ENCODE measurements at places on chromosomes 11 and 22.

DNA sequence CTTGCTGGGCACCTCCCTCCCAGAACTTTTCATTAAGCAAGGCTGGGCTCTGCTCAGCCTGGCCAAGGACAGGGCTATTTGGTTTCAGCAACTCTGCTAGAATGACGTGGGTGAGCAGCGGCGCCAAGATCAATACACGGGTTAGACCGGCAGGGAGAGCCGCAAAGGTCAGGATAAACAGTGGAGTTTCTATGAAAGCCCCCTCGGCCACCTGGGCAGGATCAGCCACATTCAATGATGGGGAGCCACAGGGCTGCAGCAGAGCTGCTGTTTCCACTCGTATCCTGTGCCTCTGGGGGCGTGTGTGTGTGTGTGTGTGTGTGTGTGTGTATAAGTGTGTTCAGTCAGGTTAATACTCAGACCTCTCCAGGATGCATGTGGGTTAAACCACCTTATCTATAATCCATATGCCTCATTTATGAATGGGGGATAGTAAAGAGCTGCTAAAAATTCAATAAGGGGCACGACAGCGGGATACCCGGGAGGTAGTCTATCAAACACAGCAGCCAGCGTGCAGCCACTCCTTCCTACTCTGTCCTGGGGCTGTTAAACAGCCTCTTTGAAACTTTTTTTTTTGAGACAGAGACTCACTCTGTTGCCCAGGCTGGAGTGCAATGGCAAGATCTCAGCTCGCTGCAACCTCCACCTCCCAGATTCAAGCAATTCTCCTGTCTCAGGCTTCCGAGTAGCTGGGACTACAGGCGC lies 34.8 kb downstream of the MYH9 start:
- DNase-seq: no peak

DNA sequence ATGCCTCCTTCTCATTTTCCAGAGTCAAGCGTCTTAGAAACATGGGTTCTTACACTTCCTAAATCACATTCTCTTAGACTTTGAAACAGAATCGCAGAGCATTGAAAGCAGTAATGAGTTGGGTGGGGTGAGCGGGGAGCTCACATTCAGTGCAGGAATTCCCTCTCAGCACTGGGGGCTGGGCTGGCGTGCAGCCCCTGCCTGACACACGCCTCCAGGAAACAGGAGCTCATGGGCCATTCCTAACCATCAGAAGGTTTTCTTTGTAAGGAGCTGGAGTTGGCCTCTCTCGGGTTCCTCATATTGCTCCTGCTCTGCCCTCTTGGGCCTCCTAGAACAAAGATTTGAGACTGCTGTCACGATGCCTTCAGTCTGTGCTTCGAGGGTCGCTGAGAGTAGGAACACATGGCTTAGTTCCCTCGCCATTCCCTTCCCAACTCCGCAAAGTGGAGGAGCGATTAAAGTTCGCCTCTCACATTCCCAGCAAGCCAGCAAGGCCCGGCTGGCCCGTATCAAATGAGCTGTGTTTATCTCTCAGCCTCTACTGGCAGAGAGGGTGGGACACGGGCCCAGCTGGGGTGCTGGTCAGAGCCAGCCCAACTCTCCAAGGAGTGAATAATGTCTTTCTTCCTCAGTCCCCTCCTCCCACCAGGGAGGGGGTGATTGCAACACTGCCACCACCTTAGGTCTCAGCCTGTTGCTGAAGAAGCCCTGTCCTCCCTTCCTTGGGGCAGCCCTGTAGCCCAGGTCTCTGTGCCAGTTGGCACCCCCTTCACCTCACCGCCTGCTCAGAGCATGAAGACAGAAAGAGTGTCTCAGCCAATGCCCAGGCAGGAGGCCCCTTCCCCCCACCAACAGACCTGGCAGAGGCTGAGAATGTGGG lies 10.4 kb downstream of the CHRDL2 start:
- no peak for DNase-seq

- DNase-seq: peak; percentile 66
Measured at GRCh38 chr11:86809561-86809960, 9.2 kb downstream of the PRSS23 start.

DNA sequence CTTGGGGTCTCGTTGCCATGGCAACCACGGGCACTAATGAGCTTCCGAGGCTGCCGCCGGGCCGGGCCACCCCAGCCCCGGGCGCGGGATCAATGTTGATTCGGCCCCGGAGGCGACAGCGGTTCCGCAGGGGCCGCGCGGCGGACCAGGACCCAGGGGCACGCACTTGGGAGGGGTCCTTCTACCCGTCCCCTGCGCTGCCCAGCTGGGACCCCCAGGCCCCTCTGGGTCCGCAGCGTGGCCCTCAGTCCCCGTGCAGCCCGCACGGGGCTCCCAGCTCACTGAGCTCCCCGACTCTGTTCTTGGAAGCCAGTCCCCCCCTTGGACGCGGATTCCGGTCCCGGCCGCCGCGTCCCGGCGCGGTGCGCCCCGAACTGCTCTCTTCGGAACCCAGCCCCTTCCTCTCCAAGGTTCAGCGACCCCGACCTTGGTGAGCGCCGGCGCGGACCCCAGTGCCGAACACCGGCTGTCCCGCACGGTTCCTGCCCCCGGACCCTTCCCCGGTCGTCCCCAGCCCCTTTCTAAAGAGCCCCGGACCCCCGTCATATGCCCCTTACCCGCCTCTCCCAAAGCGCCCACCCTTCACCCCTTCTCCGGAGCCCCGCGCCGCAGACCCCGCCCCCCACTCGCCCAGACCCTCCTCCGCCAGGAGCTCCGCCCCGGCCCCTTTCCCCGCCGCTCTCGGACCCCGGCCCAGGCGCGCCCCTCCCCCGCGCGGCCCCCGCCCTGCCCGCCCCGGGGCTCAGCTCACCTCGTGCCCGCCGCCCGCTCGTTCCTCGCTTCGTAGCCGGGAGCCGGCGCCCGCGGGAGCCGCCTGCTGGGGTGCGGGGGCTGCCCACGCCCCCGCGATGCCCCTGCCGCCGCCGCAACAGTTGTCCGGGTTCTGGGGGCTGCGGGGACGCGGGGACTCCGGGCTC lies 18.3 kb upstream of the SHISAL1 start:
- DNase-seq: no peak

GRCh38 chr11:65381716-65382032 lies 772 bp downstream of the SLC25A45 start:
- DNase-seq: no peak

GRCh38 chr11:42319921-42320320 lies 860.5 kb upstream of the LRRC4C start:
- no peak for DNase-seq

DNA sequence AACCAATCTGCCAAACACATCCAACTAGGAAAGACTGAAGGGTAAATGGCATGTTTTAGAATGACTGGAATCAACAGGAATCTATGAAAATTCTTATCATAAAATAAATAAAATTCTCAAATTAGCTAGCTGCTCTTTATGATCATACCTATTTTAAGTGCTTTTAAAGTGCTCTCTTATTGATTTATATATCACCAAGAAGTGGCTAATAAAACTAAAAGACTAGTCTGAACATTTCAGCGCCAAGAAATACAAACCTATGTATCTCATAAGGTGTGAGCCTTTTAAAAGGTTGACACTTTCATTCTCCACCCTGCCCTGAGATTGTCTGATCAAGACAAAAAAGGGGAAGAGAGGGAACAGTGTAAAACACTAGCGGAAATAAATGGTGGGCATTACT lies 136.8 kb upstream of the ARHGAP42 start:
- no peak for DNase-seq

DNA sequence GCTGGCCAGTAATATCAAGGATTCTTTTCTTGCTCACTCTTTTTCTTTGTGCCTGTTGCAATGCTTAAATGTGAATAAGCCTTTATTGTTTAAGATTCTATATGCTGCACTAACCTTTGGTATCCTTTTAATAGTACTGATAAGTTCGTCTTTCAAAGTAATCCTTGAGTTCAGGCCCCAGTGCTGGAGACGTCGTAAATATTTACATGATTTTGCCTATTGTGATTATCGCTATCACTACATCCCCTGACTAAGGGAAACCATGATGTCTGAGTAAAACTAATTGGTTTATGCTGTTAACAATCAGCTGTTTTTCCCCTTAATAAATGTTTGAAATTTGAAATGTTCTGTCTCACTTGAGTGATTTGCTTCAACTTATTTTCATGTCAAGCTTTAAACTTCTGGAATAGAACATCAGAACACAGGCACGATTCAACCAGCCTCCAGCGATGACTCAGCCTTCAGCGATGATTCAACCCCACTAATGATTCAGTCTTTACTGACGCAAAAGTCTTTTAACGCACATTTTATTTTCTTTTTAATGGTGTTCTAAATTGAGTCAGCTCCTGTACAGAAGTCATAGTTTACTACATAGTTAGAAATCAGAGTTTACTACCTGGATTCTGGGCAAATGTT lies 3.9 kb downstream of the HTATIP2 start:
- peak; percentile 98 for DNase-seq

DNA sequence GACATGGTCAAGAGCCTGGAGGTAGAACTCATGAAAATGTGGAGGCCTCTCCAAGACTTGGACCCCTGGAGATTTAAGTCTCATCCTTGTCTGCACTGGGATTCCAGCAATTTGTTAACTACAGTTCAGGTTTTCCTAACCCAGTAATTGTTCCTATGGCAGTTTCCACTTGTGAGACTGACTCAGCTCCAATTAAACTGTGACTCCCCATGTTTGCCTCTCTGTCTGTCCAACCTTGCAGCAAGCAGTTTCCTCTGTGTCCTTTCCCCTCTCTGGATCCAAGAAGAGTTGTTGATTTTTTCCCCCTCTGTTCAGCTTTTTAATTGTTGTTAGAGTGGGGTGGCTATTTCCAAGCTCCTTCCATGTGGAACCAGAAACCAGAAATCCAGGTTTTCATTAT lies 16.2 kb upstream of the ARHGAP20 start:
- DNase-seq: no peak
